PC-9 (cell line): ENCODE measurements at places on chromosomes 2 and 18. TPM values are rescaled to one million over a fixed set of nuclear protein-coding genes. Genes with fewer than 3 reads are reported as not detected.

The CNTNAP5 gene
- not detected in 2 replicates for total RNA-seq

The CFC1 gene
- not detected in 2 replicates for total RNA-seq

The DYNAP gene
- not detected in 2 replicates for total RNA-seq

The TNFAIP6 gene
- not detected in 2 replicates for total RNA-seq

The BARD1 gene
- total RNA-seq = 29.1 and 42.0 TPM in 2 replicates

The AOX1 gene
- total RNA-seq = 4.1 and 5.1 TPM in 2 replicates

The PLGLB1 gene
- total RNA-seq = 2.7 and 5.7 TPM in 2 replicates

The SLC30A3 gene
- 1.5 and 2.3 TPM in 2 replicates for total RNA-seq

The TMEM198 gene
- total RNA-seq = 3.6 and 5.8 TPM in 2 replicates

The PER2 gene
- total RNA-seq = 18.9 and 22.9 TPM in 2 replicates

The LRRTM1 gene
- total RNA-seq = not detected in 2 replicates

The GDF7 gene
- total RNA-seq = 0.04 TPM in 1 of 2 replicates, not detected in the other

The ZAP70 gene
- total RNA-seq = not detected in 2 replicates
